ENCODE measurements at places on chromosomes 3 and 15.
A peak's percentile ranks its signal among the peaks of the same experiment; 100 is the strongest.

DNA sequence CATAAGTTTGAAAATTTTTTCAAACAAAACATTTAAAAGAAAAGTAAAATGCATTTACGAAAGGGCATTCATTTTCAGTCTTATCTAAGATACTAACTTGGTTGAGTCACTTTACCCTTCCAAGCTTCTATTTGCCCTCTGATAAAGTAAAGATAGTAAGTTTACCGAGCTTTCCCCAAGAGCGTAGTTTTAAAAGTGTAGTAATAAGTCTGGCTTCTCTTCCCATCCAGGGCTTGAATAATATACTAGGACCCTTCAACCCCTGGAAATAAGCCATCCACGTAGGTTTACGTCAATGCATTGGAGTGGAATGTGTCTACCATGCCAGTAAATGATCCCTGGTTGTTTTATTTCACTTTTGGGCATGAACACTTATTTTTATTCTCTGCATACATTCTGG lies 608.3 kb downstream of the NTRK3 start:
- DNase-seq = no peak

DNA sequence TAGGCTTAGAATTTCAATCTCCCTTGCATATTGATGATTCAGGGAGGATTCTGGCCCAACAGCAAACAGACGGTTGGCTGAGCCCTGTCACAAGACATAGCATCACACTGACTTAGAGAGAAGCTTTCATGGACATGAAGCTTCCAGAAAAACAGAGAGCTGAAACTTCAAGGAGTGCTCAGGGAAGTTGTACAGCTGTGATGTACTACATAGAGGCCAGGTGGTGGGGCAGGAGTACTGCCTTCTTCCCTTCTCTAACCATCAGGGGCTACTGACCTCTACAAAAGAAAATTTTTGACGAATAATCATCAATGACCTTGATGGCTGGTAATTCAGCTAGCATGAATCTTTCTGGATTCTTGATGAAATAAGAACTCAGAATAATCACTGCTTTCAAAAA lies 378.5 kb downstream of the ERC2 start:
- no peak for DNase-seq

GRCh38 chr3:30516238-30516637 lies 90.2 kb upstream of the TGFBR2 start:
- DNase-seq = no peak

GRCh38 chr15:85419161-85419560 lies 38.8 kb downstream of the AKAP13 start:
- DNase-seq = no peak

DNA sequence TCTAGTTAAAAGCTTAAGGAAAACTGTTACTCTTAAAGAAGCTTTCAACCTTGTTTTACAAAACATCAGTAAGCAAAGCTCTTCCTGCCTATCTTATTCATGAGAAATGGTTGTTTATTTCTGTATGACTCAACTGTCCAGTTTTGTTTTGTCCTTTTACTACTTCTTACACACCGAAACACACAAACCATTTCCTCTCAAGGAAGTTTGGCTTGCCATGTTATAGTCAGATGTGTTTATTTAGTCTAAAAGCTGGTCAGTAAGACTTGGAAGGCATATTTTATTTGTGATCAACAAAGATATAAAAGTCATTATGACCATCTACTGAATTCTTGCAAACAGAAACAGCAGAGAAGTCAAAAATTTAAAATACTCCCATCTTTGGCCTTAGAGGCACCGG lies 53.2 kb upstream of the RBSN start:
- no peak for DNase-seq

DNA sequence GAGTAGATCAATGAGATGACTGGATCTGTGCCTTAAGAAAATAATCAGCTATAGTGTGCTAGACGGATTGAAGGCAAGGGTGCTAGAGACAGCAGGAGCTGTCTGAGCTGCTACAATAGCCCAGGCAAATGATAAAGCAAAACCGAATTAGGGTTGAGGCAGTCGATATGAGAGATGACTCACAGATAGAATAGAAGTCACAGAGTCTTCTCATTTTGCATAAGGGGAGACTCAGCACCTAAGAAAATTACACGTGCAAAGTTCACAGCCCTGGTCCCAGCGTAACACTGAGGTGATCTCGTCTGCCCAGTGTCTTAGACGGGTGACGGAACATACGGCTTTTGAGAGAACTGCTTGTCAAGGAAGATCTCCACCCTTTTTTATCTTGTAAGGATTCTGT lies 11.6 kb downstream of the LPP start:
- DNase-seq = peak; percentile 53

DNA sequence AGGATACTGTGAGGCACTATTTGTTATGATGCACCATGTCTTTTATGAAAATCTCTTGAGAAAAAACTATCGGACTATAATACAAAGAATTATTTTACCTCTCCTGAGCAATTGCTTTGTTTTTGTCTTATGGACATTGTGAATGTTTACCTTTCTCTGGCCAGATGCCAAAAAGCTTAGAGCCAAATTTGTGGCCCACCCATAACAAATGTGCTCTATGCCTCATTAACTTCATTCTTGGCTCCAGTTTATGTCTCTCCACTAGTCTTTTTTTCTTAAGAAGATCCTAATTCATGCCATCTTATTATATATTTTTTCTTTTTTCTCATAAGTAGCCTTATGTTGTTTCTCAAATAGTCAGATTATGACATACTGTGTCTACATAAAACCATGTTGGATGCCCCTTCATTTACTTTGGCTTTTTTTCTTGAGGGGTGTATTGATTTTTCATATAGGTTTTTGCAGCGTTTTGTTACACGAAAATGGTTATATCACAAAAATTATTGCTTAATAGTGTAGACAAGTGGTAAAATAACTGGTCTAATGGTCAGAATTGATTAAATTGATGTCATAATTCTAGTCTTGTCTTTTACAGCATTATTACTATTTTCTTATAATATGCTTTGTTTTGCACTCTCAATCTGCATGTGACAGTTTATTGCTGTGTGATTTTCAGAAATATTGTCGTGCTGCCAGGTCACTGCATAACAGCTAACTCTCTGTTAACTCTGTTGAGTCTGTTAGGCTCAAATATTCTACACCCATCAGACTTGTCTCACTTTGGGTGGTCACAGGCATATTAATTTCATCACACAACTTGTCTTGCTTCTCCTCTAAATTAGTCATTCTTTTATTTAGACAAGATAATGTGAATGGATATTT lies 18.2 kb downstream of the SENP8 start:
- no peak for DNase-seq

DNA sequence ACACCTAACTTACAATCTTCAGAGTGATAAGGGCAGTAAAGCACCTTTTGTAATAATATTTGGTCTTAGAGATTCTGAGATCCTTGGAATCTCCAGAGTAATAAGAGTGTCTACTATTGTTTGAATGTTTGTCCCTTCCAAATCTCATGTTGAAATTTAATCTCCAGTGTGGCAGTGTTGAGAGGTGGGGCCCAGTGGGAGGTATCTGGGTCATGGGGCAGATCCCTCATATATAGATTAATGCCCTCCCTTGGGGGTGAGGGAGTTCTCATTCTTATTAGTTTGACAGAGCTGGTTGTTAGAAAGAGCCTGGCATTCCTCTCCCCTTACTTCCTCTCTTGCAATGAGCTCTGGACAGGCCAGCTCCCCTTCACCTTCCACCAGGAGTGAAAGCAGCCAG lies 16.0 kb downstream of the DZIP1L start:
- no peak for DNase-seq

DNA sequence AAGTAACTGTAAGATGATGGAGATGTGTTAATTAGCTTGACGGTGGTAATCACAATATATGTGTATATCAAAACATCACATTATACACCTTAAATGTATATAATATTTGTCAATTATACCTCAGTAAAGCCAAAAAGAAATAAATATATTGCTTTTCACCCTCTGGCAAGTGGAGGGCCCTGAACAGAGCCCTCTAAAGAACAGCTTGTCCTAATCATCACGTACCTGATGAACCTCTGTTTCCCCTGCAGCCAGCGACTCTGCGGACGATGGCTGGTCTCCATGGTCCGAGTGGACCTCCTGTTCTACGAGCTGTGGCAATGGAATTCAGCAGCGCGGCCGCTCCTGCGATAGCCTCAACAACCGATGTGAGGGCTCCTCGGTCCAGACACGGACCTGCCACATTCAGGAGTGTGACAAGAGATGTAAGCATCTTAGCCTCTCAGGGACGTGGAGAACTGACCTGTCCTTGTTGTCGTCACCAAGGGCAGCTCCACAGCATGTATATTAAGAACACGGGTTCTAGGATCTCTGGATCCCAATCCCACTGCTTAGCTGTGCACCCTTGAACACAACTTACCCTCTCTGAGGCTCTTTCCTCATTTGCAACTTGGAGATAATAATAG lies 6.3 kb downstream of the THBS1 start:
- DNase-seq = no peak

GRCh38 chr3:117836296-117836695 lies 1126.7 kb downstream of the TUSC7 start:
- no peak for DNase-seq

- DNase-seq = no peak
Observed at GRCh38 chr15:69861331-69862171, 236.2 kb downstream of the TLE3 start.

DNA sequence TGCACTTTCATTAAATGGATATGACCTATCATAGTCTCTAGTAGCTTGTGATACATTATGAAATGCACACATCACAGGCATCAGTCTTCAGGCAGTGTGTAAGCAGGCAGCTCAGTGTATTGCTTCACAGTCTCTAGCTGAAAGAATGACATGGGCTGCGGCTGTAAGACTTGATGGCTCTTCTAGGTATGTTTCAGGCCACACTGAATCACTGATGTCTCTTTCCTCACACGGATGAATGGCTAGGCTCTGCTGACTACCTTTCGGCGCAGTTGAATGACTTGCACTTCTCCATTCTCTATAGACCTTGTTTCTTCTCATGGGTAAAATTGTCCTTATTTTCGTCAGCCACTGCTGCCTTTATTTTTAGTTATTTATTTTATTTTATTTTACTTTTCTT lies 15.4 kb downstream of the APH1B start:
- DNase-seq = no peak

- DNase-seq = no peak
Observed at GRCh38 chr15:74573987-74574386, 33.0 kb downstream of the ARID3B start.

DNA sequence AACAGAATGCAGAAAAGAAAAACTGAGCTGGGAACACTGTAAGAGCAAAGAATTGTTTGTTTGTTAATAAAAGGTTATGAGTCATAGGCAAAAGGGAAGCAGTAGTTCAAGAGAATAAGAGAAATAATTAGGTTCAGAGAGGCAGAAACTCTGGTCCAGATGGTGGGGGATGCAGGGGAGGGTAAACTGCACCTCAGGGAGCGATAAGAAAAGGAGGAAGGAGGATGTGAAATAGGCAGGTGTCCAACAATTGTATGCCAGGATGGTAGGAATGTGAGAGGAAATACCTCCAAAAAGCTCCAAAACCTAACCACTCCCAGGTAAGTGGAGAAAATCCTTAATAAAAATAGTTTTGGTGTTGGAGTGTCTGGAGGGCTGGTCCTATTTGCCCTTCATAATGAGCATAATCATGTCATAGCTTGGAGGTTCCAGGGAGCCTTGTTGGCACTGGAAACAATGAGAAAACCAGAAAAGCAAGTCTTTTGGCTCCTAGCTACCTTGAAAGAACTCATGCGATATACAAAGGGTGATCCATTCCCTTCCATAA lies 405.4 kb upstream of the TBL1XR1 start:
- no peak for DNase-seq

GRCh38 chr15:78934655-78935023 lies 10.2 kb downstream of the CTSH start:
- no peak for DNase-seq

DNA sequence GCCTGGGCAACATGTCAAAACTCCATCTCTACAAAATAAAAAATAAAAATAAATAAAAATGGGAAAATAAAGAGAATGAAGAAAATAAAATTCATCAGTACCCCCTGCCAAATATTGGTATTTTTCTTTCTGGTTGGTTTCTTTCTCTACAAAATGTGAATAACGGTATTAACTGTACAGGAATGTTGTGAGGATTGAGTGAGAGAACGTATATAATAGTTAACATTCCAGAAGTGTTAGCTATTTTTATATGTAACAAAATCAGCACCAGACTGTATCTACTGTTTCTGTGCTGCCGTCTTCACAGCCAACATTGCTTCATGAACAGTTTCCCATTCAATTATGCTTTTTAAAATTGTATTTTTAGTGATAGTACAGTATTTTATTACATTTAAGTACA lies 25.5 kb upstream of the RNU6-1 start:
- no peak for DNase-seq

DNA sequence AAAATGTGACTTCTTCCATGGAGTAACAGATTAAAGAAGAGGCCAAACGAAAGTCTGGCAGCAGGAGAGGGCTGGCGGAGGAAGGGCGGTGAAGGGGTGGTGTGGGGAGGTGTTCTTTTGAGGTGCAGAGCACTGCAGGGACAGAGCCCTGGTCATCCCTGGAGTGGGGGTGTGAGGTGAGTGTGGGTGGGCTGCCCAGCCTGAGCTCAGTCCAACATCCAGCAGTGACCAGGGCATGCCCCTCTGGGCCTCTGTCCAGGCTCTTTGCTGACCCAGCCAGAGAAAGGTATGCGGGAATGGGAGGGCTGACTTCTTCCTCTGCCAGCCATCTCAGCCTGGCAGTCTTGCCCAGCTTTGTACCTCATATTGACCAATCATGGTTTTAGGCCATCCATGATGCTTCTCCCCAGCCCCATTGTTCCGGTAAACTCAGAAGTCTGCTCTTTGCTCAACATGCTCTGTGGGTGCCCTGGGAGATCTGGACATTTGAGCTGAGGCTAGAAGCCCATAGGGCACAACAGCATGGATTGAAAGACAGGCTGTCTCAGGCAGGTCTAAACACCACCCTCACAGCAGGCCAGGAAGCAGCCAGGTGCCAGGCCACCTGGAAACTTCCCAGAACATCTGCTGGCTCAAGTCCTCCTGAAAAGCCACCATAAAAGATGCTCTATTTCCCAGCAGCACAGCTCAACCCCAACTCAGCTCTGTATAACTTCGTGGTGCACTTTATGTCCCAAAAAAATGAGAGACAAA lies 25.9 kb upstream of the CXCR6 start:
- DNase-seq = peak; percentile 14

DNA sequence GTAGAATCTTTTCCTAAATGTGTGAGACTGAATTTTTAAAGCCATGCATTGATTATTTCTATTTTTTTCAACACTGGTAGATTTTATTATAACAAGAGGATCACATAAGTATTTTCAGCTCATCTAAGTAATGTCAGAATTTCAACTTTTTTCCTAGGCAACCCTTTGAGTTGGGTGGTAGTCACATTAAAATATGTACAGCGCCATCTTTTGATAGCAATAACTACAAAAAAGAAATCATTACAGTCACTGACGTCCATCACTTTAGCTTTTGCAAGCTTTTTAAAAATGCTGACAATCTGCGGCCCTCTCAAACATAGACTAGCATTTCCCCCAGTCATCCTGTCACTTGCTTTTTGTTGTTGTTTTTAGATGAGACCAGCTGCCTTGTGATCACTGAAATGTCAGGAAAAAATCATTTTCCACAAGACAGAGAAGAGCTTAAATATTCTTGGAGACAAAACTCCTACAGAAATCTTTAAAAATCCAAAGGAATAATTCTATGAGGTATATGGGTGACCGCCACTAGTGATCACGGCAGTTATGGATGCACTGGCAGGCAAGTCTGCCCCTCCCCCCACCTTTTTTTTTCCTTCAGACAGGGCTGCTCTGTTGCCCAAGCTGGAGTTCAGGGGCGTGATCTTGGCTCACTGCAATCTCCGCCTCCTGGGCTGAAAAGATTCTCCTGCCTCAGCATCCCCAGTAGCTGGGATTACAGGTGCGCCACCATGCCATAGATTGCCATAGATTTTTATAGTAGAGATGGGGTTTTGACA lies 384.0 kb upstream of the KCNMB2 start:
- no peak for DNase-seq

GRCh38 chr3:23685541-23686258 lies 120.1 kb upstream of the UBE2E1 start:
- DNase-seq = peak; percentile 36

- DNase-seq = no peak
Observed at GRCh38 chr3:95813244-95813643, 1001.1 kb upstream of the EPHA6 start.

All from activated T-cell treated with anti-CD3 and anti-CD28 coated beads, Interleukin-2, amount 50 U/mL, for 48 hours (primary cell).